Midbrain (tissue), 1 donor: ENCODE measurements at places on chromosomes 11 and 22.

DNA sequence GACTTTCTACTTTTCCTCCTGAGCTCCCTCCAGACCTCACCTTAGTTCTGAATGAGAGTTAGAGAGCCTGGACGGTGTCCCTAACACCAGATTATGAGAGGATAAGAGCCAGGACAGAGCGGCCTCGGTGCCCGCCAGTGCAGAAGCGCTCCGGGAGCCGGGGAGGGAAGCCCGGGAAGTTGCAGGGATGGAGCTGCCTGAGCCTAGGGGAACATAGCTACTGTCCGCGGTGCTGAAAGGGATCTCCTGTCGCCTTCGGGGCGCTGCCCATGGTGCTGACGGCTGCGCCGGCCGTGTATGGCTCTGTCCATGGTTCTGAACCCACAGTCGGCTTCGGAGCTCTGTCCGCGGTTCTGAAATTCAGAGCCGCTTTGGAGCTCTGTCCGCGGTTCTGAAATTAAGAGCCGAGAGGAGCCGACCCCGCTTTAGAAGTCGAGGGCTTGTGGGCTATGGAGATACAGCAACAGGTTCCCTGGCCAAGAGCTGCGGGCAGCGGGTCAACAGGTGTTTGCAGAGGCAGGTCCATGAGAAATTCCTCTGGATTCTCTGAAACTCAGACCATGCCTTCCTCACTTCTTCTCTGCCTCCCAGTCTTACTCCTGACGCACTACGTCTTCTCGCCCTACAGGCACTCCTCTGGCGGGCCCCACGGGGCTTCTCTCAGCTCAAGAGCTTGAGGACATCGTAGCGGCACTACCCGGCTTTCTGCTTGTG, 814 bp downstream of the NPAS4 start:
- DNase-seq, result peak; percentile 91

- no peak for DNase-seq
Measured at GRCh38 chr11:68012044-68012842, 2.1 kb downstream of the ALDH3B1 start.

DNA sequence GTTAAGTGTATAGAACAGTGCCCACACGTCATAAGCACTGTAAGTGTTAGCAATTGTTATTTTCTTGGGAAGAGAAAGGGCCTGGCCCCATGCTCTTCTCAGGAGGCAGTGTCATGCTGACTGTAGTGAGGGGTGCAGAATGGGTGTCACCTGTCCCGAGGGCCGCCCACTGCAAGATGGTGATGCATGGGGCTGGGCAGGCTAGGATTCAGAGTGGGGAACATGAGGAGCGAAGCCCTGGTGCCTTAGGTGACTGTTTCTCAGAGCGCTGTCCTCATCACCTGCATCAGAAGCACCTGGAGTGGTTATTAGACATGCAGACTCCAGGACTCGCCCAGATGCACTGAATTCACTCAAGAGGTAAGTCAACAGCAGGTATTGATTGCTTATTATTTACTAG, 101.0 kb upstream of the PARVA start:
- DNase-seq, result no peak

DNA sequence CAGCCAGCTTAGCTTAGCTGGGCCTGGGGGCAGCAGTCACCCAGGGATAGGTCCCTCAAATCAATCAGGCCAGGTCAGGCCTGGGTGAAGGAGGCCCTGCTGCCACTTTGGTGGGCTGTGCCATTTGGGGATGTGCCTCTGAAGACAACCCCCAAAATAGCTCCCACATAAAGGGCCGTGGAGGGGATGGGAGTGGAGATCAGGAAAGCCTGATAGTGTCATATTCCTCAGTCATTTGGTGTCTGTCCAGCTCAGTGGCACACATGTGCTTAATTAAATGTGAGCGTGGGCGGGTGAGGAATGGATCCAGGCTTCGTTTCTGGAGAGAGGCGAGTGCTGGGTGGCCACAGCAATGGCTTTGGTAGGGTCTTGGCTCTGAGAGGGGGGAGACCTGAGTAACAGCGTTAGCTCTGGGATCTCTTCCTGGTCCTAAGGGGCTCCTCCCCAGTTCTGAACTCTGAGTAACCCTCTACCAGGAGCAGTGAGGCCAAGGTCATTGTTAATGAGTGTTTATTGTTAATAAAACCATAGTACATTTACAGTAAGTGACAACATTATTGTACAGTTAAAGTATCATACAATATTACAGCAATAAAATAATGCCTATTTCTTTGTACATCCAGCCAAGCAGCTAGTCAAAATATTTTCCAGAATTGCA, 45.2 kb downstream of the NAT10 start:
- no peak for DNase-seq

DNA sequence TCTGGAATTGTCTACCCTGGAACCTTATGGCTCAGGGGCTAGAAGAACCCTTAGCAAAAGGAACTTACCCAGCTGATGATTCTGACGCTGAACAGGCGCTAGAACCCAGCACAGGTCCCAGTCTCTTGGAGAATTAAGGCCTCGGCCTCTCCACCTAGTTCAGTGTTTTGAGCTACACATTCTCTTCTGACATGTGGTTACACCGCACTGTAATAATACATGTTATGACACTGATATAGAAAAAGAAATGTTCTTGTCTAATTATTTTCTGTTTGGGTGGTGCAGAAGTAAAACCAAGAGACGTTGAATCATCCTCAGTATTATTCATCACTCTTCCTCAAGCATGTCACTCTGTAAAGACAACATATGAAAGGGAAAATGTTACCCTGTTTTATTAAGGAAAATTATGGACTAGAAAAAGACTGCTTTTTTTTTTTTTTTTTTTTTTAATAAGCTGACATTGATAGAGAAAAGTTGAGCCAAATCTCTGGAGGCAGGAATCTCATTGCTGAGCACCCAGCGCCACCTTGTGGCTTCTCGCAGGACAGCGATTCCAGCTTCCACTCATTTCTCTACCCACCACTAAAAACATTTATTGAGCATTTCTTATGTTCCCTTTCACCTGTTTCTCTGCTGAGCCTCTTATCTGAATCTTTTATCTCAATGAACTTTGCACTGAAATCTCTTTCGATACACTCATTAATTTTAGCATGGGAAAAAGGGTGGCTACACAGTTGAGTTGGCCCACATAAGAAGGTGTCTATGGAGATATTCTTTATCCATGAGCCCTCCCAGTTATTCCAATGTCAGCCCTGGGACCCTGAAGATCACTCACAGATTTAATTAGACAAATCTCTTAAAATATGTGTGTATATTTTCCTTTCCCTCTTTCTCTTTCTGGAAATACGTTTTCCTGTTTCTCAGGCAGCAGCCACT, 12.6 kb upstream of the APLNR start:
- peak; percentile 66 for DNase-seq

GRCh38 chr11:83663446-83663845, 377.3 kb upstream of the CCDC90B start:
- no peak for DNase-seq

DNA sequence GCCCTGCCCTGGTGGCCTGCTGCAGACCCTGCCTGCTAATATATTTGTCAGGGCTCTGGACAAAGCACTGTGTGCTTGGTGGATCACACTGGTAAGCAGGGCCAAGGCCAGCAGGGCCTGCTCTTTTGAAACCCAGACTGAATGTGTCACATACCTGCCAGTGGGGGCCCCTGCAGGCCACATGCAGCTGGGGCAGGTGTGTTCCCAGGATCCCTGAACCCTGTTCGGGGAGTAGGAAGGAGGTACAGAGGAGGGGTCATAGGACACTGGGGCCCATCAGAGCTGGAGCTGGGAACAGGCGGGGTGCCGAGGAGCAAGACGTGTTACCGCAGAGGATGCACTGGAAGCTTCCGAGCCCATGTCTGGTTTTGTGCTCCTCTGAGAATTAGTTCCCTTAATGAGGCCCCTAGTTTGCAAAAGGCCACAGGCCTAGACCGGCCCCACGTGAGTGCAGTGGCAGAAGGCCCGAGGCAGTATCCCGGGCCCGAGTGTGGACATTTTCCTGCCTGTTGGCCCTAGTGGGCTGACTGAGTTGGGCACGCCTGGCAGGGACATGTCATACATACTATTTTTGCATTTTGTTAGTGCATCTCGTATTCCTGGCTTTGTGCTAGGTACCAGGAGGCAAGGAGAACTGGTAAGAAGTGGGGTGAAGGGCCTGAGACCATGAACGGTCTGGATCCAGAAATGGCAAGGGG, 11.2 kb upstream of the ACR start:
- no peak for DNase-seq

GRCh38 chr22:26573026-26573662, 16.8 kb downstream of the TPST2 start:
- DNase-seq, result peak; percentile 17
